ENCODE measurements at places on chromosomes 11 and 22.

DNA sequence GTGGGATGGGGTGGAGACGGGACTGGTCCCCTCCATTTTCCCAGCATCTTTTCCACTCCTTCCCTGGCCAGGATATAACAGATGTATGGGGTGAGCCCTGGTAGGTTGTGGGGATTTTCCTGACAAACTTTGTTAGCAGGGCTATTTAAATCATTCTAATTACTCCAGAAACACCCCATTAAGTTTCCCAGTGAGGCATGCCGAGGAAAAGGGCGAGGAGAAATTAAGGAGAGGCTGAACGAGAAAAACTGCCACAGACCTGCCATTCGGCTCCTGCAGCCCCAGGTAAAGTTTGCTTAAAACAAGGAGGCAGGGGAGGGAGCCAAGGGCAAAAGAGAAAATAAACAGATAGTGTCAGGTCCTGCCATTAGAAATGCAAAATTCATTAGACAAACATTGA, 428.2 kb downstream of the BUD13 start:
- no peak for DNase-seq

DNA sequence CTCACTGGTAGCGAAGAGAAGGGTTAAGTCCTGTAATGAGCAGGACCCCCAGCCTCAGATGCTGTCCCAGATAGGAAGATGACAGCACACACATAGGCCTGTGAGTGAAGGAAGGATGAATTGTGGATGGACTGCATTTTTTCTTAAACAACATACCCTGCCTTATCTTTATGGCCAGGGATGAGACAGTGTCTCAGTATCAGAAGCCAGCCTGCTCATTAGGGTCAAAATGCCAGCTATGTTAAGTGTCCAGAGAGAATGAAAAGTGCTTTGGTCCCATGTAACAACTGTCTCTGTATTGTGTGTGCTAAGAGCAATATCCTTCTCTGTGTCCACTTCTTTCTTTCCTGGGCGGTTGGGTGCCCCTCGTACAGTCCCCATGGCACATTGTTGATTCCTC, 30.2 kb downstream of the PPFIBP2 start:
- DNase-seq, result no peak

DNA sequence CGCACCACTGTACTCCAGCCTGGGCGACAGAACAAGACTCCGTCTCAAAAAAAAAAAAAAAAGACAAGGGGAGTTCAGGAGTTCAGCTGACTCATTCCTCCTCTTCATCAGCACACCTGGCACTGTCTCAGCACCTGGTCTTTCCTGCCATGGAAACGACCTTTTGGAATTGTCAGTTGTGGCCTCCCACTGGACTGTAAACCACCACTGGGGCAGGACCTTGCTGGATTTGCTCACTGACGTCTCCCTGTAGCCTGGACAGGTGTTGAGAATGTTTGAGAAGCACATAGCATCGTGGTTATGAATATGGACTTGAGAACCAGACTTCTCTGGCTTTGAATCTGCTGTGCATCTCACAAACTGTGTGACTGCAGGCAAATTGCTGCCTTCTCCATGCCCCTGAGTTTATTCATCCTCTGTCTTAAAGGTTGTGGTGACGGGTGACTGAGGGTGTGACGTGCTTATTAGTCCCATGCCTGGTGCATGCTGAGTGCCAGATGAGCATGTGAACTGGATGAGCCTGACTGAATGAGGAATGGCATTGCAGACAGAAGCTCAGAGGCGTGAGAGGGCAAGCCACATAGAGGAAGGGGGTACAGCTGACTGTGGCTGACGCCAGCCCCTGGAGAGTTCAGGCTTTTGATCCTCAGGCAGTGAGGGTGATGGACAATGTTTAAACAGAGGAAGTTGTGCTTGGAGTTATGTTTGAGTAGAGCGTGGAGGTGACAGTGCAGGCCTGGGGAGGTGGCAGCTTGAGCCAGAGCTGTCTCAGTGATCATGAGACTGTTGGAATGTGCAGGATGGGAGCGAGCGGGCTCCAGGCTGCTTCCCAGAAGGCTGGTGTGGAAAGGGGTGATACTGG, 12.7 kb downstream of the TOM1 start:
- DNase-seq, result no peak

DNA sequence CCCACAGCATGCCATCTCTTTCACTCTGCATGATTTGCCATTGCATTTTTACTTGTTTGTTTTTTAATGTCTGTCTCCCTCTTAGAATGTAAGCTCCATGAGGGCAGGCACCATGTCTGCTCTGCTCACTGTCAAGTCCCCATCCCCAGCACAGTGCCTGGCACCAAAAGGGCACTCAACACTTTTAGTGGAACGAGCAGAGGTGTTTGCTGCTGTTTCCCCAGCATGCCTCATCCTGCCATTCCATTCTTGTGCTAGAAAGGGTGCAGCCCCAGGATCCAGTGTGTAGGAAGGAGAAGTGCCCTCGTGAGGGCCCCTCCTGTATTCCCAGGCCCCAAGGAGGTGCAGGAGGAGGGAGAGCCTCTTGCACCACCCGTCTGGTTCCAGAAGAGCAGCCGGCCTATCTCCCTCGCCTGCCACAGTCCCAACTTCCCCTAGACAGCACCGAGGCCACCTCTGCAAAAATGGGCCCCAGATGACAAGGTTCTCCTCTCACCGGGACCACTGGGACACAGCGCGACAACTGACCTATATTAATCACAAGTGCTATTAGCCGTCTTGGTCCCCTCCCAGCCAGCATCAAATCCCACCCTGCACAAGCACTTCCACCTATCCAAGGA, 33.3 kb upstream of the CACNG2 start:
- DNase-seq, result no peak

DNA sequence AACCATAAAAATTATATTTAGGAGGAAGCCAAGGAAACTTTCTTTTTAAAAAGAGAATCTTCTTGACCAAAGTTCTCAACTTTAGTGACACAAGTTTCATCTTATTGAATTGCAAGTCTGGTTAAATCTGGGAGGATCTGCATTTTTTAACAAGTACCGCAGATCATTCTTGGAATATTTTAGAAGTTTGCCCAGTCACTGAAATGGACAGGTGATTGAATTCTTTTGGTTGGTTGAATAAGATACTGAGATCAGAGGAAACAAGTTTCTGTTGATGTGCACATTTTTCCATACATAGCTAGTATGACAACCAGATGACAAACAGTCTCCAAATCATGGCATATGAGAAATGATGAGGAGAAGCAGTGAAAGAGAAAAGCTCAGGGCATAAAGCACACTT, 50.2 kb downstream of the SLN start:
- no peak for DNase-seq

- DNase-seq, result no peak
Observed at GRCh38 chr22:47189056-47189916, 426.8 kb downstream of the TBC1D22A start.

DNA sequence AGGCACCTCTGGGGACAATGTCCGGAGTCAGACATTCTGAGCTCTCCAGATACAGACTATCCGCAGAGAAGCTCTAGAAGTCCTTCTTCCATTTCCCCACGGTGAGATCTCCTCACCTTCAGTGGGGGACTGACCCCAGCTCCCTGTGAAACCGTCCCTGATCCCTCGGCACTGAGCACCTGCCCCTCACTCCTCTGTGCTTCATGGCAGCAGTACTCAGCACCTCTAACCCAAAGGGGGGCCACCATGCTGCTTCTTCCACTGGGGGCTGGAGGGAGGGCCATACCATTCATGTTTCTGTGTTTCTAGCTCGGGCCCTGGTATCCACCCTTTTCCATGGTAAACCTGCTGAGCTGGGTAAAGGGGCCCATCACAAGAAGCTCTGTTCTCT, 321.7 kb downstream of the BRD1 start:
- DNase-seq, result no peak

DNA sequence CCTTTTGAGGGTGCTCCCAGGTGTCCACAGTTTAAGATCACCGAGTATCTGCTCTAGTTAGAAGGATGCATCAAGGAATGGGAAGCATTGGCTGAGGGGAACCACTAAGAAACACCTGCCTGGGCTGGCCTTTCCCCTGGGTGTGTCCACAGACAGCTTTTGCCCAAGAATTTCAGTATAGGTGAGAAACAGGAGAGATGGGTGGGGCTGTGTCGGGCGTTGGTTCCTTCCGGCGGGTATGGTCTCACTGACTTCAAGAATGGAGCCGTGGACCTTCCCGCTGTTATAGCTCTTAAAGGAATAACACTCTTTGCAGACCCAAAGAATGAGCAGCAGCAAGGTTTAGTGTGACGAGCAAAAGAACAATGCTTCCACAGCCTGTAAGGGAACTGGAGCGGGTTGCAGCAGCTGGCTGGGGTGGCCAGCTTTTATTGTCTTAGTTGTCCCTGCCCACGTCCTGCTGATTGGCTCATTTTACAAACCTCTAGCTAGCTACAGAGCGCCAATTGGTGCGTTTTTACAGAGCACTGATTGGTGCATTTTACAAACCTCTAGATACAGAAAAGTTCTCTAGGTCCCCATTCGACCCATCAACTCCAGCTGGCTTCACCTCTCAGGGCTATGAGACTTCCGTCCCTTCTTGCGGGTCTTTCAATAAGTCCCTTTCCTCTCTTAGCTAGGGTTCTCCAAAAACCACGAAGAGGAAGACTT, 2.4 kb downstream of the FADS1 start:
- DNase-seq, result no peak

DNA sequence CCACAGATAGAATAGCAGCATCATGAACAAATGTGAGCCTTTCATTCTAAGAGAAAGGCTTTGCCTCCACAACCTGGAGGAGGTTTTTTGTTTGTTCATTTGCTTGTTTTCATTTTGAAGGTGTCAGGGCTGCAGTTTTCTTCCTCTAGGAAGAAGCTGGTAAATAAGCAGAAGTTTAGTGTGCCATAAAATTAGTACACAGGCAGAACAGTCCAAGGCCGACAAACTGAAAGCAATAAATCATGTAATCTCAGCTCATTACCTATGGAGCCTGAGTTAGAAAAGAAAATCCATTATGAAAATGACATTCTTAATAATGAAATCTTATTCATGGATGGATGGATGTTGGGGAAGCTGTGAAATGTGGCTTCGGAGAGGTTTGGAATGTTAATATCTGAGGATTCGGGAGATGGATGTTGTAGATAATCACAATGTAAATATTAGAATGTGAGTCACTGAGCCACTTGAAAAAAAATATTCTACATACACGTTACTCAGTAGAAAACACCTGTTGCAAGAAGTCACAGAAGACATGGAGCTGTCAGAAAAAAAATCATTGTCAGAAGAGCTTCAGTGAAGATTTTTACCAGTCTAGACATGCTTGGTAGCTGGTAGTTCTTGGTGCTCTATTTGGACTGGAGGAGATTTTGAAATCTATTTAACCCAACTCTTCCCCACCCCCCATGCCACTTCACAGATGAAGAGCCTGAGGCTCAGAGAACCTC, 15.0 kb upstream of the ZDHHC13 start:
- DNase-seq, result no peak

- DNase-seq, result no peak
Observed at GRCh38 chr22:44365832-44366231, 53.1 kb upstream of the SHISAL1 start.

DNA sequence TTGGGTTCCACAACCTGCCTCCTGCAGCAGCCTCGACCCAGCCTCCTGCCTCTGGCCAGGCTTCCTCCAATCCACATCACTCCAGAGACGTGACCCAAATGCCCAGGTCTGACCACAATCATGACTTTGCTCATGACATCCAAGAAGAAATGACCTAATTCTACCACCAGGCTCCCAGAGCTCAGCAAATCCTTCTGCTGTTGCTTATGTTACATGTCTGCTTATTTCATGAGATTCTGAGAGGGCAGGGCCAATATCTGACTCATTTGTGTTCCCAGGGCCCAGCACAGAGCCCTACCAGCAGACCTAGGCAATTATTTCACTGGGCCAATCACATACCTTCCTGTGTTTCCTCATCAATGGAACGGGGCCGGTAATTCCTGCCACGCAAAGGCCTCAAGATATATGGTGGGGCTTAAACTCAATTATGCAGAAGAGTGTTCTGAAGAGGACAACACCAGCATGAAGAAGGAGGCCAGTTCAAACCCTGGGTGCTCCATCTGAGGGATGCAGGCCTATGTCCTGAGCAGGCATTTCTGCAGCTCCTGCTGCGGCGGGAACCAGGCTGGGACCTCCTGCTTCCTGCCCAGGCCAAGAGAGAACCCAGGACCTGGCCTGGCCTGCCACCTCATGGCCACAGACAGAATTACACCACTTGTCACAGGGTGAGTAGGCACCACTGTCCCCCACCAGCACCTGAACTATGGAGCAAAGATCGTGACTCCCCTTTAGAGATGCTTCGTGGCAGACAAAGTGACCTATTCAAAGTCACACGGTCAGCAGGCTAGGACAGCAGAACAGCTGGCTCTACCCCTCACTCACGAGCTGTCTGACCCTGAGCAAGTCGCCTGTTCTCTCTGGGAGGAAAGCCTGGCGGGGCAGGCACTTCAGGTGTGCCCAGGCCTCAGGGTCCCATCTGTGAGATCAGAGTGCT, 5.9 kb downstream of the CENPM start:
- DNase-seq, result peak; percentile 77

- no peak for DNase-seq
Observed at GRCh38 chr11:34423300-34423699, 15.4 kb upstream of the CAT start.

DNA sequence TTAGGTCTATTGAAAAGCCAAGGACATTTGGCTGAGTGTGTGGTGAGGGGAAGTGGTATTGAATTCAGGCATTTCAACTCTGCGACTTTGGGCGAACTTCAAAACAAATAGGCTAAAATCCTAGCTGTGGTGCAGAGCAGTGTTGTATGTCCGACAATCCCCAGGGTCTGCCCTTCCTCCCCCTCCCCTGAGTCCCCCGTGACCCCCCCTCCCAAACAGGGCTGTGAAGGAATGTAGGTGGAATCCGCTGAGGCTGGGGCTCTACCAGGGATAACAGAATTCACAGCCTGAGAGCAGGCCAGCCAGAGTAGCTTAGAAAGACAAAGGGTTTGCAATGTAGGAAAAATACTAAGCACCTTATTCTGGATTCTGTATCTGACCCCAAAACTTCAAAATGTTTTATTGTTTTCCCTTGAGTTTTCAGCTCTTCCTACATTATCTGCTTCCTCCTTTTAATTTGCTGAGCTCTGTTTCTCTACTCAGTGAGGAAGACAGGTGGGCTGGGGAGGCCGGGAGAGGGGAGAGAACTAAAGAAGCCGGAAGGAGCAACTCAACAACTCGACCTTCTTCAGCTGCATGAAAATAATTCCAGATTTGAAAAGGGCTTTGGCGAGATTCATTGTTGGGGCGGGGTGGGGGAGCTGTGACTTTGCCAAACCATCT, 315.2 kb downstream of the BLID start:
- DNase-seq, result no peak
